AG09309 (cell line): ENCODE measurements at places on chromosomes 12 and 14.
A peak's percentile ranks its signal among the peaks of the same experiment; 100 is the strongest.

DNA sequence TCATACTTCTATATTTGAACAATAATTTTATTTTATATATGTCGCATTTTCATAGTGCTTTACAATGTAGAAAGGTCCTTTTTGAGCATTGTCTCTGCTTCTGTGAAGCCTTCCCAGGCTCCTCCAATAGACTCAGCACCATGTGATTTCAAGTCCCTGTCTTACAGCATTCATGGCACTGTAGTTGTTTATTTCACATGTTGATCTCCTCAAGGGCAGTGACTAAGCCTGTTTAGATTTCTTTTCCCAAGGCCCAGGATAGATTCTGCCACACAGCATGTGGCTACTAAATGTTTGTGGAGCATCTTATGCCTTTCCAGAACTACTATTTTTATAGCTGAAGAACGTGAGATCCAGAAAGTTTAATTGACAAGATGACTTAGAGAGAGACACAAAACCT, 391.7 kb downstream of the TMEM117 start:
- no peak for DNase-seq

DNA sequence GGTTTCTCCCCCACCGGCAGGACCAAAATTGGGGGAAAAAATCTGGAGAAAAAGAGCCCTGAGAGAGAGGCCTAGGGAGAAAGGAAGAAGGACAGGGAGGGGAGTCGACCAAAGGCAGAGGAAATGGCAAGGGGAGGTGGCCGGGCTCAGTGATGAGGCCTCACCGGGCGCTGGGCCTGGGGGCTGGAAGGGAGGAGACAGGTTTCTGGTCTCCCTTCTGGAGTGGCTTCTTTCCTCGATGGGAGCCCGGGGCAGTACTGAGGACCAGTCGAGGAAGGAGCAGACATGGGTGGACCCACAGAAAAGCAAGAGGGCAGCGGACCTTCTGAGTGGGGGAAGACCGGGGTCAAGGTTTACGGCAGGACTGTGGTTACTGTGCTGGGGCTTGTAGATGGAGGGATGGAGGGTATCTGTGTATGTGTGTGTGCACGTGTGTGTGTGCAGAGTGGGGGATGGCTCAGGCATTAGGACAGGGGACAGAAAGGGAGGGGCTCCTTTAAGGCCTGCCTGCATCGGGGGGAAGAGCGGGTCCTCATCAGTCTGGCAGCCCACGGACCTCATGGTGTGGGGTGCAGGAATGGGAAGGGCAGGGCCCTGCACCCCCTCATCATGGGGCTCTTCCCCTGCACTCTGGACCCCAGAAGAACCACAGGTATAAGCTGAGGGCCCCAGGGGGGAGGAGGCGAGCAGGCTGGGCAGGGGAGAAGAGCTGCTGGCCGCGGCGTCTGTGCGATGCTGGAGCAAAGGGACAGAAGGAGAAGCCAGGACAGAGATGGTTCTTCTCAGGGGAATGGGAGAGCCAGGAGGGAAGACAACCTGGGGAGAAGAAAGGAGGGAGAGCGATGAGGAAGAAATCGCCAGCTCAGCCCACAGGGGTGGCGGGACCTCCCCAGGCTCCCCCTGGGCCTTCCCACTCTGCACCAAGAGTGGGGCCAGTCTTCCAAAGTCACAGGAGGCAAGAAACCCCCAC, 15.1 kb upstream of the RPLP0 start:
- DNase-seq: no peak

- DNase-seq: no peak
Measured at GRCh38 chr12:9646794-9647781, 22.4 kb upstream of the CLEC2D start.

DNA sequence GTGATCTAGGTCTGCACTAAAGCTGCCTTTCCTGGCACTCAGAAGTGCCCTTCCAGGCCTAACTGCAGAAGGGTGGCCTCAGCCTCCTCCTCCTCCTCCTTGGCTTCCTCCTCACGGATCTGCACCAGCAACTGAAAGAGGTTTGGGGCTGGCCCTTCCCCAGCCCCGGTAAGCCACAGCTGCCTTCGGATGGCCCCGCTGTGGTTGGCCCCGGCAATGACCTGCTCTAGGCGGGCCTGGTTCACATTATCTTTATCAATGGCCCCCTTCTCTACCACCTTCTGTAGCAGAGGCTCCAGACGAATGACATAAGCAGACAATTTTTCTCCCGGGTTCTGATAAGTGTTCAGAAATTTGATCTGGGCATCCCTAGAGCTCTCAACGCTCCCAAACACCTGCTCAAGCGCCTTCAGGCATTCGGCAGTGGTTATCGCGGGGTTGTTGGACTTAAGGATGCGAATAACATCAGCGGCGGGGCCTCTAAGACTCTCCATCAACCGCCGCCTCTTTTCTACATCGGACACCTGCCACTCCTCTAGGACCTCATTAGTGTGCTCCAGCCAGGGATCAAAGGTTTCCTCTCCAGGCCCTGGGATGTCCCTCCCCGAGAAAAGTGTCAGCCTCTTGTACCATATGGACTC, 1.5 kb downstream of the PNMA1 start:
- DNase-seq: no peak

- DNase-seq: peak; percentile 16
Measured at GRCh38 chr12:132771126-132771838, 9.7 kb upstream of the ANKLE2 start.

DNA sequence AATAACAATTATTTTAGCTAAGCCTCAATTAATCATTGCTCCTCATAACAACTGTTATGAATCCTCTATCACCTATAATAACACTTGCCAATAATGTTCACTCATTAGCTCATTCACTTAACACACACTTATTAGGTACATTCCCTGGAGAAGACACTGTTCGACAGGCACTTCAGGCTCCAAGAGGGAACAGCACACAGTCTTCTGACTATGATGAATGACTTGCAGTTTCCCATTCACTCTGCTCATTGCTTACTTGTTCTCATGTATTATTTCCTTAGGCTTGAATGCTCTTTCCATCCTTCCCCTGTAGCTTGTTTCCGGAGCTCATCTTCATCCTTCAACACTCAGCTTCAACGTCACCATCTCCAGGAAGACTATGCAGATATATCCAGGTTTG, 437.3 kb downstream of the TMEM132D start:
- DNase-seq: no peak

- no peak for DNase-seq
Measured at GRCh38 chr12:9944391-9944790, 12.2 kb upstream of the CLEC2A start.

- DNase-seq: no peak
Measured at GRCh38 chr12:39780913-39781446, 161.4 kb upstream of the ABCD2 start.

- no peak for DNase-seq
Measured at GRCh38 chr14:24705840-24706239, 71.8 kb upstream of the GZMB start.

GRCh38 chr12:107702106-107702505, 16.5 kb downstream of the PWP1 start:
- DNase-seq: no peak

DNA sequence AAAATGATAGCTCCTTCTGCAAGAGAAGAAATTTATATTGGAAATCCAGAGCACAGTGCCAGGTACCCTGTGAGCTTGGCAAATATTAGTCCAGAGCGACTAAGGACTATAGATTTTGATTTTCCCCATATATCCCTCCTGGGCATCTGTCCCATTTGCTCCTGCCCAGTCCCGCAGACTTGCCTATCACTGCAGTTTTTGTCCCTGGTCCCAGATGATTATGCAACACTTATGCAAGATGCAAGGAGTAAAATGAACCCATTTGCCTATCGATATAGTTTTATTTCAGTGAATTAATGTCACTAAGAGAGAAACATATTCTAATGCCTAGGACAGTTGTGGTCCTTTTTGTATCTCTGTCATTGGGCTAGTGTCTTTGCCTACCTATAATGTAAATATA, 215.9 kb upstream of the BMP4 start:
- DNase-seq: no peak

GRCh38 chr14:53780051-53780555, 176.5 kb downstream of the BMP4 start:
- no peak for DNase-seq

- no peak for DNase-seq
Measured at GRCh38 chr14:24609655-24610344, at the start of gene GZMH. TSS of gene GZMH (minus strand) at chr14:24609685. CDS start at chr14:24609613, 72 bp downstream.

GRCh38 chr14:41607966-41608663, 1.4 kb downstream of the LRFN5 start:
- DNase-seq: no peak

- no peak for DNase-seq
Measured at GRCh38 chr12:104583301-104583700, 126.6 kb downstream of the CHST11 start.

DNA sequence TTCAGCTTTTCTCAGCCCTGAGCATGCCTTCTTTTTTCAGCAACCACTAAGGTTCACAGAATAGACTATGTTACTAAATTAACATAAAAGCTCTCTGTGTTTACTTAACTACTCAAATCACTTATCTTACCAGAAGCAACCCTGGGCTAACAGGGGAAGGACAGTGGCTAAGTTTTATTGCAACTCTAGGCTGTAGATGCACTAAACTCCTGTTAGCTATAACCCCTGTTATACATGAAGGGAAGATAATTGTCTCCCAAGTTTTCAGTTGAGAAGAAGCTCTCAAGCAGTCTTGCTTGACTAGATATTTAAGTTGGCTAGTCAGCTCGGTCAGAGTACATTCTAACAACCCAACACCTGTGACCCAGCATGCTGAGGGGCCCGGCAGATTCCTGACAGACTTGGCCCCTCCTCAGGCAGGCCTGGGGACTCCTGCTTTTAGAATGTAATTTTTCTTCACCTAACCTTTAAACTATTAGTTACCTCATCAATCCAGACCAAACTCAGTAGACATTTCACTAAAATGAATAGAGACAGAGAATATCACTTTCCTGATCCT, 464.5 kb downstream of the EGLN3 start:
- DNase-seq: no peak

- peak; percentile 84 for DNase-seq
Measured at GRCh38 chr14:72906316-72906715, 12.4 kb upstream of the DPF3 start.

DNA sequence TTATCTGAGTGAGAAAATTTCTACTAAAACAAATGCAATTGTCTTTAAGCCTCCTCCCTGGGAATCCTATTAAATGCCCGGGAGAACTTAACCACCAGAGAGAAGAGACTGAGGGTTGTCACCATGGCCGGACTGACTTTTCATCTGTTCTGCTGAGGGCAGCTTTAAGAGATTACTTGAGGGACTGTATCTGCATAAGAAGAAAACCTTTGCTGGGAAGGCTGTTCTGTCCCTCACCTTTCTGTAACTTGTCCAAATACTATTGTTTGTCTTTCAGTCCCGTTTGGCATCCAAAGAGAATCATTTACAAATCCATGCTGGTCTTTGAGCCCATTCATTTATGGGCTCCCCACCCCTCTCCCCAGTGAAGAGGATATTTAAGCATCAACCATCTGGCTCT, 306.3 kb upstream of the FLRT2 start:
- no peak for DNase-seq

GRCh38 chr14:58198086-58198485, 1.9 kb upstream of the ACTR10 start:
- no peak for DNase-seq

DNA sequence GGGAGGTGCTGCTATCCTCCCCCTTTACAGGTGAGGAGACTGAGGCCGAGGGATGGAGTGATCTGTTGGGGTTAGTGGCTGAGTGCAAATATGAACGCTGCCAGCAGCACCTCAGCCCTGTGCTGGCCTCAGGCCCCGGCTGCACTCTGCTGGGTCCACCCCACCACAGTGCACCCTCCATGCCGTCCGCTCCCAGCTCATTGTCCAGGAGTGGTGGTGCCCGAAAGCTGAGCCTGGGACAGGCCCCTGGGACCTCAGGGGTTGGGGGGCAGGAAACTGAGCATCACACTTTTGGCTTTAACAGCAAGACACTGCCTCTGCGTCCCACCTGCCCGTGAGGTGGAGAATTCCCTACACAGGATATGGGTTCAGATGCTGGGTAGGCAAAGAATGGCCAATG, 31.5 kb upstream of the FBRSL1 start:
- DNase-seq: no peak

DNA sequence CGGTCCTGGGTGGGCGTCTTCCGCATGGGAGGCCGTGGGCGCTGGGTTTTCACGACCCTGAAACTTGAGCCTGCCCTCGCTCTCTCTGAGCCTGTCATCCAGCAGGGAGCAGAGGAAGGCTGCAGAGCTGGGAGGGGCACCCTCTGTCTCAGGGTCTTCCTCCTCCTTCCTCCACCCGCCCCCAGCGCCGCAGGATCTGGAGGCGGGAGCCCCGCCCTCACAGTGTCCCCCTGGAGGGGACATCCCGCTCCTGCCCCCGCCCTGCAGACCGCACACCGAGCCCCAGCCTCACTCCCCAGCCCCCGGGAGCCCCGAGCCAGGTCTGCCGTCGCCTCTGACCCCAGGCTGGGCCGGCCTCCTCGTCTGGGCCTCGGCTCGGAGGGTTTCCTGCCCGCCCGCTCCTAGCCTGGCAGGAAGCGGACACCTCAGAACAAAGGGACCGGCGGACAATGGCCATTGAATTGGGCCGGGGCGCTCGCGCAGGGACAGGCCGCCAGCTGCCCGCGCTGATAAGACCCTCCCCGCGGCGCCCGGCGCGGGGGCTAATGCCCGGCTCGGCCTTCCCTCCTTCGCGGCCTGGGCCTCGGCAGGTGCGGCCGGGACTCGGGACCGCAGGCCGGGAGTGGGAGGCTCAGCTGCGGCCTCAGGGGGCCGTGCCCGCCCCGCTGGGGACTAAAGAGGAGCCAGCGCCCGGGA, 15.3 kb upstream of the NUDT14 start:
- no peak for DNase-seq

GRCh38 chr12:9651265-9651729, 18.2 kb upstream of the CLEC2D start:
- DNase-seq: peak; percentile 62

- no peak for DNase-seq
Measured at GRCh38 chr12:111775205-111776193, 8.8 kb downstream of the ALDH2 start.

GRCh38 chr12:12784911-12785814, at the start of gene APOLD1:
TSS of gene APOLD1 (plus strand) at chr12:12785659. CDS start at chr12:12785692, 33 bp downstream.
- no peak for DNase-seq
